SK-N-SH treated with all-trans-retinoic acid at 6 μM for 48 hours (cell line): ENCODE measurements at places on chromosomes 16 and 17.
A peak's percentile ranks its signal among the peaks of the same experiment; 100 is the strongest.

GRCh38 chr17:18121144-18121910, 12.8 kb downstream of the MYO15A start:
- ATAC-seq, result no peak

- ATAC-seq, result peak; percentile 53; the same call in 2 of the 3 replicates
Measured at GRCh38 chr16:56246051-56246817, 54.9 kb downstream of the GNAO1 start.

DNA sequence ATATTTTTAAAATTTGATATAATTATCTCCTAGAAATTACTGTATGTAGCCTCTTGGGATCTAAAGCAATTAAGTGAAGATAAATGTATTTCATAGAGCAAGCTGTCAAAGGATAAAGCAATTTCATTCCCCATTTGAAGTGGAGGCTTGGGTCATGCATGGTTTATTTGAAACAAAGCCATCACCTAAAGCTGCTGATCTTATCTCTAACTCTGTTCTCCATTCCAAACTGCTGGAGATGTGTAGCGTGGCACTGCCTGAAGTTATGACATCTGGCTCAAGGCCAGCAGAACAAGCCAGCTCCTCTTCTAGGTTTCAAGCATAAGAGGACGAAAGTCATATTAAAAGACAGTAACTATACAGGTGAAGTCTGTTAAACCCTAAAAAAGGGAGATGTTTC, 83.9 kb downstream of the HIC1 start:
- ATAC-seq, result peak; percentile 87

GRCh38 chr17:50931144-50931908, 65.2 kb upstream of the TOB1 start:
- peak; percentile 96 for ATAC-seq

- no peak for ATAC-seq
Measured at GRCh38 chr16:49930841-49931240, 74.9 kb upstream of the ZNF423 start.

DNA sequence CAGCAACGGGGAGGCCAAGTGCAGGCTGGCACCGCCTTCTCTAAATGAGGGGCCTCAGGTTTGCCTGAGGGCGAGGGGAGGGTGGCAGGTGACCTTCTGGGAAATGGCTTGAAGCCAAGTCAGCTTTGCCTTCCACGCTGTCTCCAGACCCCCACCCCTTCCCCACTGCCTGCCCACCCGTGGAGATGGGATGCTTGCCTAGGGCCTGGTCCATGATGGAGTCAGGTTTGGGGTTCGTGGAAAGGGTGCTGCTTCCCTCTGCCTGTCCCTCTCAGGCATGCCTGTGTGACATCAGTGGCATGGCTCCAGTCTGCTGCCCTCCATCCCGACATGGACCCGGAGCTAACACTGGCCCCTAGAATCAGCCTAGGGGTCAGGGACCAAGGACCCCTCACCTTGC, 18.5 kb downstream of the NGFR start:
- no peak for ATAC-seq

DNA sequence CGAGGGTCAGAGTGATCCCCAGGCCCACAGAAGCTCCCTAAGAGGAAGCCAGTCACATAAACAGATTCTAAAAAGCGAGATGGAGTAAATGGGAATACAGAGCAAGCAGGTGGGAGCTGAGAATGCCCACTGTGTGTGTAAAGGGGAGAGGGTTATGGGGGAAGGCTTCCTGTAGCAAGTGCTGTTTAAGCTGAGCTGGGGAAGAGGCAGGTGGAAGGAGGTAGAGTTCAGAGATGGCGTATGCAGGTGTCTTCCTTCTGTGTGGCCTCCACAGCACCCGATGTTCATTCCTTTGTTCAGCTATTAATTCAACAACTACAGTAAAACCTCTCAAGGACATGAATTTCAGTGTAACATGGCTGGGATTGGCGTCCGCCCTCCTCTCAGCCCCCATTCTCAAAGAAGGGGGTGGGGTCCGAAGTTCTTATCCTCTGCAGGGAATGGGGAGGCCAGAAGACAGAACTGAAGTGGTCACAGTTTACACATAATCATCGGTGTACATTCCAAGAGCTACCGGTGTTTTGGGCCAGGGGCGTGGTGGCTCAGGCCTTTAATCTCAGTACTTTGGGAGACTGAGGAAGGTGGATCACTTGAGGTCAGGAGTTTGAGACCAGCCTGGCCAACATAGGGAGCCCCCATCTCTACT, 1.8 kb downstream of the EEF2K start:
- no peak for ATAC-seq

- ATAC-seq, result peak; percentile 97
Measured at GRCh38 chr16:23678430-23679273, at the start of gene PLK1. PLK1 (plus strand) TSS chr16:23678889; CDS start chr16:23678933, 44 bp downstream.

DNA sequence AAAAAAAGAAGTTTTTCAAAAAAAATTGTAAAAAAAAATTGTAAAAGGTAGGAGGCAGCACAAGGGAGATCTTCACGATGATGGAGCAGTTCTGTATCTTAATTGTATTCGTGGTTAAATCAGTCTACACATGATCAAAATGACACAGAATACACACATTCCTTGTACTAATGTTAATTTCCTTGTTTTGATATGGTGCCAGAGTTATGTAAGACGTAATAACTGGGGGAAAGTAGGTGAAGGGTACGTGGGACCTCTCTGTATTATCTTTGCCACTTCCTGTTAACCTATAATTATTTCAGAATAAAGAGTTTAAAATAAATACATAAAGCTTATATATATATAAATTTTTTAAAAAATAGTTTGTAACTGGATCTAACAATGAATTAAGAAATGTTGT, 36.8 kb downstream of the HELZ start:
- ATAC-seq, result no peak

- no peak for ATAC-seq
Measured at GRCh38 chr17:77359236-77359635, 218.5 kb downstream of the SEC14L1 start.

DNA sequence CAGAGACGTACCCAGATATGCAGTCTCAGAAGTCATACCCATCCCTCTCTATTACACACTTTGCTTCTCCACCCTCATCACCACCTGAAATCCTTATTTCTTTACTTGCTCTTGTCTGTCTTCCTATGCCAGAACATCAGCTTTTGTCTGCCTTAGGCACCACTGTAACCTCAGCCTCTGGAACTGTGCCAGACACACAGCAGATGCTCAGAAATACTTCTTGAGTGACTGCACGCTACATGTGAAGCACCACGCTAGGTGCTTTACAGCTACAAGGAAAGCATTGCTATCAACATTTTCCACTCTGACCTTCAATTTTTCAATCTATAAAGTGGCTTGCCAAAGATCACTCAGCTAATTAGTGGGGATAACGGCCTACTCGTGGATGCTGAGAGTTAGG, 226.8 kb downstream of the CHD9NB start:
- no peak for ATAC-seq

- no peak for ATAC-seq
Measured at GRCh38 chr17:57357392-57357784, 101.1 kb downstream of the MSI2 start.

- ATAC-seq, result no peak
Measured at GRCh38 chr17:4642286-4642685, 808 bp upstream of the ALOX15 start.

GRCh38 chr16:20347666-20348364, 4.7 kb downstream of the UMOD start:
- no peak for ATAC-seq

DNA sequence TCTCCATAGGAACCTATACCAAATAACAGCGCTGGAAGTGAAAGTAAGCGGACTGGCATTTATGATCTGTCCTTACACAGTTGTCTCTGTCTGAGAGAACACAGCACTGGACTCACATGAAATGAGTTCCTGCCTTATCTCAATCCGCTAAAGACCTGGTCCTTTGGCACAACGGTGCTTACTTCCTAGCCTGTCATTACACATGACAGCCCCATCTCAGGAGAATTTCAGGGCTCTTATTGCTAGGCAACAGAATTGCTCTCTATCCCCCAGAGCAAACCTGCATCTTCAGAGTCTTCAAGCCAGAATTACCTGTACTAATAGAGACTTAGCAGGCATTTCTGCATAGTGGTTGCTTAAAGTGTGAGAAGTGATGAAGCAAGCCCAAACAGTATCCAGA, 4.3 kb downstream of the KCNJ2 start:
- ATAC-seq, result no peak

DNA sequence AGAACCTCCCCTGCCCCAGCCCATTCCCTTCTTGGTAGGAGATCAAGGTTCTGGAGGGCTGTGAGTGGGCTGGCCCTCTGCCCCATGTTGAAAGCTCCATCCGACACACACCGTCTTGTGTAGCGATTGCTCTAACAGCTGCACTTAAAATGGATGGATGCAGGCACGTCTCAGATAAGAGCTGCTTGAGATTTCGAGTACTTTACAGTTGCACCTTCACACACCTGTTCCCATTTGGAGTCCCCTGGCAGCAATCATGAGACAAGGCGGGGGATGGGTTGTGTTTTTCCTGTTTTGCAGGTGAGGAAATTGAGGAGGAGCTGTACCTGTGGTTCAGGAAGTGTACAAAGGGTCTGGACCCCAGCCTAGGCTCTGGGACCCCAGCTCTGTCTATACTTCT, 25.6 kb upstream of the TAC4 start:
- no peak for ATAC-seq

DNA sequence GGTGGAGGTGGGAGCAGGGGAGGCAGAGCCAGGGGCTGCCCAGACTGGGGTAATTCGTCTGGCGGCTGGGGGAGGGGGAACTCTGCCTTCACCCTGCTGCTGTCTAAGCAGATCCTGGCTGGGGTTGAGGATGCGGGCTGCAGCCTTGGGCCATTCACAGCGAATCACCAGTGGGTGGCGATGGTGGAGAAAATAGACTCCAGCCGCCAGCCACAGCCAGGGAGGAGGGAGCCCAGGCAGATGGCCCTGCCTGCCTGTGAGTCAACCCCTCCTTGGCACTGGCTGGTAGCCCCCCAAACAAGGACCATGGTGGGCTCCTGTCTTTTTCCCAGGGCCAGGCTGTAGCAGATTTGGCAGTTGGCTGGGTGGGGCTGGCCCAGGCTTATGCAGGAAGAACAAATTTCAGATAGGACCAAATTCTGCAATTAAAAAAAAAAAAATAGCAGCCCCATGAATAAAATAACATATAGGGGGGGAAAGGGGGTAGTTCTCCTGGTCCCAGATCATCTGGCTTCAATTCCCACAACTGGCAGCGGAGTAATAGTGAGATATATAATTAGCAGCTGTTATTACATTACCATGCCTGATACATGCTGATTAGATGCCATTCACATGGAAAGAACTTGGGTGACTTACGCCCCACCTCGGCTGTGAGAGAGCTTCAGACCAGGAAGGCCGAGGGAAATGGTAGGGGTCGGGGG, 41.5 kb upstream of the CDH5 start:
- peak; percentile 94 for ATAC-seq

DNA sequence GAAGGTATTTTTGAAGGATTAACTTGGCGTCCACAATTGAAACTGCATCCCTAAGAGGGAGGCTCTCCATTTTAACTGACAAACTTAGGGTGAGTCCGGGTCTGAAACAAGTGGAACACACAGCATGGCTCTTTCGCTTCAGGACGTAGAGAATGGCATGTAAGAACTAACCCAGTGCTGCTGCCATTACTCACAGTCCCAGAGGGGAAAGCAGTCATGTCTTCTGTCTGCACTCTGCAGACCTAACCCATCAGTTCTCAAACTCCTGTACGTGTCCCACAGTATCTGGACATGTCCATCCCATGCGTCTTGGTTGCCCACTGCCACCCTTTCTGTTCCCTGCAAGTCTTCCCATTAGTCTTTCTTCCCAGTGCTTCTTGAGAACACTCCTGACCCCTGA, 563 bp downstream of the ST6GALNAC1 start:
- ATAC-seq, result no peak

DNA sequence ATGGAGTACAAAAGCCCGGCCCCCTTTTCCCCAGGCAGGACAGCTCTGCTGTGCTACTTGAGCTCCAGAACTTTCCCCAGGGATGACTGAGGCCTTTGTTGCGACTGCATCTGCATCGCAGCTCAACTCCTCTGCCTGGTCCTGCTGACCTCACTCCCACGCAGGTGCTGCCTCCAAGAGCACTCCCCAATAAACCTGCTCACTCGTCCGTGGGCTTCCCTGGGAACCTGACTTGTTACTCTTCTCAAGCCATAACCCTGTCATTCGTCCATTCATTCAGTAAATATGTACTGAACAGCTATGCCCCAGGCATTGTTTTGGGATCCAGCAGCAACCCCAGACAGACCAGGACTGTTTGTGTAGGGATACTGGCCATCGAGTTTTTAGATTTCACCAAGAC, 11.6 kb upstream of the RMI2 start:
- ATAC-seq, result no peak

- ATAC-seq, result no peak
Measured at GRCh38 chr17:40914075-40914855, 23.2 kb downstream of the KRT23 start.

GRCh38 chr16:47574091-47575054, 113.2 kb downstream of the PHKB start:
- no peak for ATAC-seq

DNA sequence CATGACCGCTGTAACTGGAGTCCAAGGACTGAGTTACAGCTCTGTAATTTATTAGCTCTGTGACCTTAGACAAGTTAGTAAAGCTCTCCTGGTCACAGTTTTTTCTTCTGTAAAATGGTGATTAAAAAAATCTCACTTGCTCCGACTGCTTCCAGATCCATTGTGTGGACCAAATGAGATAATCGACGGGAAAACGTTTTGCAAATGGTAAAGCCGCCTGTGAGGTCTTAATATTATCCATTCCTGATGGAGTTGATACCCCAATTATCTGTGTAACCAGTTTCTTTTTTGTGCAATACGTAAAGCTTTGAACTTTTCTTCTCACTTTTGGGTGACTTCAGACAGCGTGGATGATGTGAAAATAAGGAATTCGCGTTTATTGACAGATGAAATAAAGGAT, 422.9 kb downstream of the UTP18 start:
- ATAC-seq, result no peak

- no peak for ATAC-seq
Measured at GRCh38 chr16:88760424-88761142, 24.4 kb downstream of the PIEZO1 start.

GRCh38 chr16:69741951-69742904, 12.5 kb downstream of the NOB1 start:
- peak; percentile 30 for ATAC-seq

- no peak for ATAC-seq
Measured at GRCh38 chr16:76194616-76195015, 82.6 kb upstream of the CNTNAP4 start.

DNA sequence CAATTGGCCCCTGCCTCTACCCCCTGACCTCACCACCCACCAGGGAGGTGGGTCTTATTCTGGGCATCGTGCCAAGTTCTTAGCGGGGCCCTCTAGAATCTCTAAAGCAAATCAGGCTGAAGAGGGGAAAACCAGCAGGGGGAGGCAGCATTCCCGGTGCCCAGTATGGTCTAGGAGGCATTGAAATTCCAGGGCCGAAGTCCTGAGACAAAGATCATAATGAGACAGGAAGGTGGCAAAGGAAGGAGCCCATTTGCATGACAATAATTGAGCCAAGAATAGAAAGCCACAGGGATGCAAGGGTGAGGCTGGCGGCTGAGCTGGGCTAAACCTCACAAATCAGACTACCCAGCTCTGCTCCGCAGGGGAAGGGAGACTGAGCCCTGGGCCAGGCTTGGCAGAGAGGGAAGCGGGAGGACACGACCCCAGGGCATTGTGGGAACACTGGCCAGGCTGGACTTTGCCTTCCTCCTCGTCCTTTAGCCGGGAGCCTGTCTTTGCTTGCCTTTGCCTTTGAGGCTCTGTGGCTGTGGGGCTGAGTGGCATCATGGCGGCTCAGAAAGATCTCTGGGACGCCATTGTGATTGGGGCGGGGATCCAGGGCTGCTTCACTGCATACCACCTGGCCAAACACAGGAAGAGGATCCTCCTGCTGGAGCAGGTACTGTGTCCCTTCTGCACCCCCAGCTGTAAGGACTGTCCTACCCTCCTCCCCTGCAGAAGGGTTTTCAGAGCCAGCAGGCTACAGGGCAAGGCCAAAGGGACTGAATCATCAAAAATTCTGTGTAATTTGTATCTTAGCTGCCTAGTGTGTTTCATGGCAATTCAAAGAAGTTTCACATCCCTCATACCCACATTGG, at the start of gene PIPOX:
Gene PIPOX (plus strand): TSS at position 463 of the 860 bp plus-strand sequence. CDS start 85 bp downstream, at position 548.
- peak; percentile 54; the same call in 2 of the 3 replicates for ATAC-seq
